CD8-positive, alpha-beta memory T cell (primary cell): ENCODE measurements at places on chromosomes 7 and 10.

DNA sequence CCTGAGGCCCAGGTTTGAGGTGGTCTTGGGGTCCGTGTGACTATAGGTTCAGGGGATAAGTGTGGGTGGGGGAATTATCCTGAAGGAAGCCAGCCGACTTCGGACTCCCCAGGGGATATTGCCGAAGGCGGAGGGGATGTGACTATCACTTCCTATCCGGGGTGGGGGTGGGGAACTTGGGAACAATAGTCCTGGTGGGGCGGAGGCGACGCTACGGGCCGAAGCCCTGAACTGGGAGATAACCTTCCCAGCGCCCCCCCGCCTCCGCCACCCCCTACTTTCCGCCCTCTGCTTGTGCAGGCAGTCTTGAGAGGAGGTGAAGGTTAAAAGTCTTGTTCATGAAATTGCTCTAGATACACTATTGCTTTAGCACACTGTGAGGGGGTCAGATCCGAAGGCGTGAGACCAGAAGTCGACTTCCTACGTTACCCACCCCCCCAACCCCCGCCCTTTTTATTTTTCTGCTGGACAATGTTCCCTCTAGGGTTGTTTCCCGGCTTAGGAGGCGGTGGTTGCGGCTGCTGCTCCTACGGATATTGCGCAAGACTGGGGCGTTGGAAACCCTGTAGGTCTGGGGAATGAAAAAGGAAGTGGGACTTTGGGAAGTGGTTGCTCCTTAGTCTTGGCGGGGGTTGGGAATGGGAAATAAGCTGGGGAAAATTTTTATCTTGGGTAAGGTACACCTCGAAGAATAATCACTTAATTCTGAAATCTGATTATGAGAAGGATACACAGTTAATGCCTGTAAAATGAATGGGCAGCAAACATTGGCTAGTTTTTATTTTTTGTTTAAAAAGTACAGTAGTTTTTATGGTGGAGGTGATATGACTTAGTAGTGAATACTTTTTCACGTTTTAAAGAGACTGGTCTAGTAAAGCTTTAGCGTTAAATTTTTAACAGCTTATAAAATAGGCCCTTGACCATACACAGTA lies 1.5 kb downstream of the PTPN12 start:
- DNase-seq: no peak

DNA sequence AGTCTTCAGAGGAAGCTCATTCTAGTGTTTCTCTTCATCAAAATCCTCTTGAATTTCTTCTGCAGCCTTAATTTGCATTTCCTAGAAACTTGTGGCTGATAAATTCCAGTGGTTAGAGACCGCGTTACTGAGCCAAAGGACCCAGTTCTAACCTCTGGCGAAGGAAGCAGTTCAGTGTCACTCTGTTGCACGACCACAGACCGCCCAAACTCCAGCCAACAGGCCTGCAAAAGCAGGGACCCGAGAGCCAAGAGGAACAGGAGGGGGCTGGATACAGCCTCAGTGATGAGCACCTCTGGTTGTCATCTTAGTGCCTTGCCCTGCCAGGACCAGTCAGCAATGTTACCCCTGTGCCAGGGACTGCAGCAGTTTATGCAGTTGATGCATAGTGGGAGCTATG lies 70.0 kb downstream of the AFAP1L2 start:
- no peak for DNase-seq

DNA sequence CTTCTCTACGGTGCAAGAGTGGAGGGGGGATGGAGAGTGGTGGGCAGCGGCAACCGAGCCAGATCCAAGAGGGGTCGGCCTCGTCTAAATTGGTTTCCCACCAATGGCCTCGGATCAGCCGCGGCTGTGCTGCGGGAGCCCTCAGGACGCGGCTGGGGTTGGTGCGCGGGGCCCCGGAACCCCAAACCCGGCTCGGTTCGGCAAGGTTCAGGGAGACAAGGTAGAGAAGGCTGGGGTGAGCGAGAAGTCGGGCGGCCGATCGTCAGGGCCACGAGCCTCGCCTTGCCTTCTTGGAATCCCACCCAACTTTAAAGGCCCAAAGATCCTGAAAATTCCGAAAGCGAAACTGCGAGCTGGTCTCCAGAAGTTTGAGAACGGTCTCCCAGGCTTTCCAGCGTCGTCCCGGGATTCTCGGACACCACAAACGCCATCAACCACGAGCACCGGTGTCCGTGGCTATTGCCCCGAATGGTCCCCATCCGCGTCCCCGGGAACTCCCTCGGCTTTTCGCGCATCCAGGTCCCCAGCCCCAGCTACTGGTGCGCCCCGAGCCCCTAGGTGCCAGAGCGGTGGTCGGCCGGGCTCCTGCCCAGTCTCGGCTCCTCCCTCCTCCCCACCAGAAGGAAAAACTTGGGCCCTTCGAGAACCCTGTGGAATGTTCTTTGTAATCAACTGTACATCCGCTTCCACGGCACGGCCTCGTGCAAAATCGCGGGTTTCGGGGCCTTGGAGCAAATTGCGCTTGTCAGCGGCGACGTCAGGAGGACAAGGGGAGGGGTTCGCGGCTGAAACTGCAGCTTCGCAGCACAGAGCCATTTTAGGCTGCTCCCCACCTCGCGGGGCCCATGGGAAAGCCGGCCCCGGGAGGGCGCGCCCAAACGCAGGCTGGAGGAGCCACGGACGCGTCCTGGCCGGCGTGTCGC lies 3.2 kb downstream of the SFMBT2 start:
- peak; percentile 61 for DNase-seq

DNA sequence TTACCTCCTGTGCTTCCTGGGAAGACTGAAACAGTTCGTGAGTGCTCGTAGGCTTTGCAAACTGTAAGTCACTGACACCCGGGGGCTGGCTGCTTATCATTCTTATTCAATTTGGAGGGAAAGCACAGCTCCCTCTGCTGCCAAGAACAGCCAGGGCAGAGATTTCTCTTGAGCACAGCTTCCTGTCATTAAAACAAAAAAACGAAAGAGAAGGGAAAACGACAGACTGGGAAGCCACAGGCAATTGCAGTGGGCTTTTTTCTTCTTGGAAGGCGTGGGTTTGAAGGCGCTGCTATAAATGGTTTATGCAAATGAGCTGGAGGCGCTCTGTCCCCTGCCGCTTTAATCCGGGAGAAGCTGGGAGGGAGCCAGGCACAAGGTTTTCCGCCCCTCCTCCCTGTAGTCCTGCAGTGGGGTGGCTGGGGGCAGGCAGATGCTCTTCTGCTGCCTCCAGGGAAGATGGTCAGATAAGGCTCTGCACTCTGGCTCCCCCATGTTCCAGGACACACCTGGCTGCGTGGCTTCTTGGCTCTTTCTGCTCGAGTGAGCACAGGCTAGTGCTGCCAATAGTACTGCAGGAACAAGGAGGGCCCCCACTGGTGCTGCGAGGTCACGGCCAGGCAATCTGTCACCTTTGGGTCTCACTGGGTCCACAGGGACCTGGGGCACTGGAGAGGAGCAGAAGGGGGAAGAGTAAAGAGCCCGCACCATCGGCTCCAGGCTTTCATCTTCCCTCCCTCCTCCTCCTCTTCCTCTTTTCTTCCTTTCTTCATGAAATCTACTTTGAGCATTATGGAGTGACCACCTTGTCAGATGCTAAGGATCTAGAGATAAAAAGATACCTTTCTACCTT lies 49.5 kb downstream of the NEURL1 start:
- no peak for DNase-seq

GRCh38 chr7:127652333-127653248 lies 597 bp downstream of the SND1 start:
- no peak for DNase-seq

GRCh38 chr7:42100156-42100508 lies 136.9 kb downstream of the GLI3 start:
- no peak for DNase-seq

- DNase-seq: no peak
These were observed 52.6 kb upstream of the SP8 start for GRCh38 chr7:20839196-20839735.

- peak; percentile 85 for DNase-seq
These were observed 64.6 kb downstream of the GSAP start for GRCh38 chr7:77351539-77352004.

- DNase-seq: no peak
These were observed 38.1 kb downstream of the RTKN2 start for GRCh38 chr10:62230344-62231121.

- DNase-seq: no peak
These were observed 162.3 kb upstream of the MTPN start for GRCh38 chr7:136139417-136139816.

GRCh38 chr7:33793616-33794015 lies 111.7 kb upstream of the BMPER start:
- no peak for DNase-seq

DNA sequence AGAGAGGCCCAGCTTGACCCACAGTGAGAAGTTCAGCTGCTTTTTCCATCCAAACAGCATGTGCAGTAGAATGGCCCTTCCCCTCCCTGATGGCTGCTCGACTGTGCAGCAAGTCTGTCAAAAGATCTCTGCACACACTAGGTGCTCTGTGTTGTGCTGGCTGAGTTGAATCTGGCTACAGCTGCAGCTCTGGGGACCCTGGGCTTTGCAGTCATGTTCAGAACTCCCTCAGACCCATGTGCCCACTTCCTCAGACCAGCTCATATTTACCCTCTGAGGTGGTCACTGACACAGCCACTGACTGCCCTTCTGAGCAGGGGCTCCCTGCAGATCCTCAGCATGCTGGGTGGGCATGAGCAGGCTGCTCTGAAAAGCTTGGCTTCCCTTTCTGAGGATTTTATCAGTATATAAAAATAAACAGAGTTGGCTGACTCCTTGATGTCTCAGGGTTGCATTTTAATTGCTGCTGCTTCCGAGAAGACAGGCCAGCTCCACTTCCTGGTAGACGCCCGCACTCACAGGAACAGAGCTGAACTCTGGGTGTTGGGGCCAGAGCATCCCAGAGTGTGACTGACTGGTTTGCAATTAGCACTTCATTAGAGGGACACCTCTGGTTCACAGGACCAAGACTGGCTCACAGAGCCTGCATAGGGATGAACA lies 507.9 kb downstream of the RPS24 start:
- no peak for DNase-seq

- DNase-seq: no peak
These were observed 649 bp downstream of the SCD start for GRCh38 chr10:100347568-100348195.

- DNase-seq: no peak
These were observed 256.2 kb upstream of the ZNF32 start for GRCh38 chr10:43904844-43905243.

DNA sequence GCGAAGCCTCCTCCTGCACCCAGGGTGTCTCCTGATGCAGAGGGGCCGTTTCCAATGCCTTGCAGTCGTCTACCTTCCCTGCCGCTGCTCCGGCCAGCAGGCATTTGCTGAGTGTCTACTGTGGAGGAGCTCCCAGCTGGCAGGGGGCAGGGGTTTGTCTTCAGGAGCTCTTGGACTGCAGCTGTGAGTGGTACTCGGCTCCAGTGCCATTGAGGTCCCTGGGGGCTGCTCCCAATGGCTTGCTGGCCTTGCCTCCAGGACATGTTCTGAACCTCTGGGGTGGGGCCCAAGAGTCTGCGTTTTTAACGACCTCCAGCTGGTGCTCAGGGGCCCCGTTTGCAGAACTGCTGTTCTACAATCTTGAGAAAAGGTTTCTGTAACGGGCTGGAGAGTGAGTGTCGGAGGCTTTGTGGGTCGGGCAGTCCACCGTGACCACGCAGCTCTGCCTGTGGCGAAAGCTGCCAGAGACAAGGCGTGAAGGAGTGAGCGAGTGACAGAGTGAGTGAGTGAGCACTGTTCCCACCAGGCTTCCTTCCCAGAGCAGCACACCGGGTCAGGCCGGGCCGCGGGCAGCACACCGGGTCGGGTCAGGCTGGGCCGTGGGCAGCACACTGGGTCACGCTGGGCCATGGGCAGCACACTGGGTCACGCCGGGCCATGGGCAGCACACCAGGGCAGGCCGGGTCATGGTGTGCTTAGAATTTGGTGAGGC lies 520.2 kb downstream of the PTPRN2 start:
- DNase-seq: no peak

DNA sequence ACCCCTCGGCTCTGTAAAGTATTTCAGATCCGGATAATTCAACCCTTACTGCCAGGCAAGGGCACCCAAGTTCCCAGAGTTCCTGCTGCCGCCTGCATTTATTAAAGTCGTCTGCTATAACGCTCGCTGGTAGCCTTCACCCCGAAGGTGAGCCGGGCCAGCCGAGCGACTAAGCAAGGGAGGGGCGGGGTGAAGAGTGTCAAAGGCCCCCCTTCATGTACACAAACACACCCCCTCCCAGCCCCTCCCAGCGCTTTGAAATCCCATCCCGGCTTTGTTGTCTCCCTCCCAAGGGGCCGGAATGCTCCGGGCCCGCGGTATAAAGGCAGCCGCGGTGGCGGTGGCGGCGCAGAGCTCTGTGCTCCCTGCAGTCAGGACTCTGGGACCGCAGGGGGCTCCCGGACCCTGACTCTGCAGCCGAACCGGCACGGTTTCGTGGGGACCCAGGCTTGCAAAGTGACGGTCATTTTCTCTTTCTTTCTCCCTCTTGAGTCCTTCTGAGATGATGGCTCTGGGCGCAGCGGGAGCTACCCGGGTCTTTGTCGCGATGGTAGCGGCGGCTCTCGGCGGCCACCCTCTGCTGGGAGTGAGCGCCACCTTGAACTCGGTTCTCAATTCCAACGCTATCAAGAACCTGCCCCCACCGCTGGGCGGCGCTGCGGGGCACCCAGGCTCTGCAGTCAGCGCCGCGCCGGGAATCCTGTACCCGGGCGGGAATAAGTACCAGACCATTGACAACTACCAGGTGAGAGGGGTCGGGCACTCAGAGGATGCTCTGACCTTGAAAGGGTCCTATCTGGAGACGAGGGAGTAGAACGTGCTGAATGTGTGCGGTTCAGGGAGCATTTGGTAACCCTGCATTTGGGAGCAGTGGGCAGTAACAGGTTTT lies at the start of gene DKK1:
Gene DKK1, plus strand, starts transcription at position 349 of the 889 bp plus-strand sequence. Its CDS starts 154 bp downstream, at position 503.
- DNase-seq: no peak

- DNase-seq: no peak
These were observed 92.5 kb upstream of the VIPR2 start for GRCh38 chr7:159237022-159237653.

GRCh38 chr10:5509236-5509635 lies 9.9 kb upstream of the CALML5 start:
- no peak for DNase-seq

DNA sequence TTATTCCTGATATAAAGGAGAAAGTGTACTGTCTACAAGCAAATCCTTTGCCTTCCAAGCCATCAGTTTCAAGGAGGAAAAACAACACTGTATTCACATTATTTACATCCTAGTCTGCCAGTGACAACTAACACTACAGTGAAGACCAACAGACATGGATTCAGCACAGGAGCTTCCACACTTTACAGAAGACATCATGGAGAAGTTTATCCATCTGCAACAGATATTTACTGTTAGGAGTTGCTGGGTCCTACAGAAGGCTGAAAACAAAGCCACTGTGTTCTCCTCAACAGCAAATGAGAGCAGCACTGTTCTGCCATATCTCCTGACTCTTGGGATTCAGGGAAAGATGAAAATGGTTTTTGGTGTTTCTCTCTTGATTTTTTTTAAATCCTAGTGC lies 31.9 kb downstream of the NAPEPLD start:
- no peak for DNase-seq

- DNase-seq: no peak
These were observed 334.4 kb downstream of the CALN1 start for GRCh38 chr7:72077786-72078185.

- DNase-seq: peak; percentile 71
These were observed 81.3 kb downstream of the PRKCQ start for GRCh38 chr10:6498771-6499170.

- no peak for DNase-seq
These were observed 125.7 kb upstream of the MYO3A start for GRCh38 chr10:25808372-25808771.

GRCh38 chr10:132133449-132134240 lies 53.1 kb upstream of the DPYSL4 start:
- no peak for DNase-seq
